ENCODE measurements at places on chromosomes 7 and 10.

GRCh38 chr7:150403376-150404171 lies 24.4 kb downstream of the ZNF775 start:
- DNase-seq: no peak

DNA sequence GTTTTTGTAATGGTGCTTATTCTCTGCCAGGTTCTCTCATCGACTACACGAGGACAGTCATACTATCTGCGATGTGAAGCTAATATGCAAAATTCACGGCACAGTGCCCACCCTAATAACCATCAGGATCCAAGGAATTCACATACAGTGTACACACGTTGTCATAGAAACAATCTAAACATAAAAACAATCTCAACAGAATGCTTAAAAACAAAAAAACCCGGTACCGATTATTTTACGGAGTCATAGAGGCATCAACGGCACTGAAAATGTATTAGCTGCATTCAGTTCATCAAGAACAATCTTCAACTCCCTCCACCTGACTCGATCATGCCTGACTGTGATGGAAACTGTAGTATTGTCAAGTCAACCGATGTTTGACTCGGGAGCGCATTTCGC lies 628 bp downstream of the MRPS33 start:
- peak; percentile 9 for DNase-seq

DNA sequence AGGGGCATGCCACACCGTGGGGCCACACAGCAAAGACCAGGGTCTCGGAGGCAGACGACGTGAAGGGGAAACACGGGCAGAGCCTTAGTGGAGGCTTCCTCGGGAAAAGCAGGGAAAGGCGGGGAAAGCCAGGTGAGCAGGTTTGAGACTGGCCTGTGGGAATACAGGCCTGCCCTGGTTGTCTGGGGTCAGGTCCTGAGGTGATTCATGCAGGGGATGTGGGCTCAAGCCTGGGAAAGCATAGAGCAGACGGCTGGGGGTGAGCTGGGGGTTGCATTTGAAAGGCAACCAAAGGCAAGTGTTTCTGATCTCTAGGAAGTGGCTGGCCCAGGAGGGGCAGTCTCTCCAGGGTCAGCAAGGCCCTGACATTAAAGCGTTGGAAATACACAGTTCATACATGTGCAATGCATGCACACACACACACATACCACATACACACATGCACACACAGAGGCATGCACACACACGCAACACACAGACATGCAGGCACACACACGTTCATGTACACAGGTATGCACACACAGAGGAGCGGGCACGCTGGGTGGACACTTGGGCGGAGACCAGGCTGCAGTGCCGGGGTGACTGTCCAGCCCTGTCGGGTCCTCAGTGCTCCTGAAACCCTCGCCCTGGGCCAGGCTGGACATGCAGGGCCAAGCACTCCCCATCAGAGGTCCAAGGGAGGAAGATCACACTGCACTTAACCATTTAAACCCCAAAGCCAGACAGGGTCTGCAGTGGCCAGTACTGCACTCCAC lies 51.8 kb downstream of the DPYSL4 start:
- no peak for DNase-seq

DNA sequence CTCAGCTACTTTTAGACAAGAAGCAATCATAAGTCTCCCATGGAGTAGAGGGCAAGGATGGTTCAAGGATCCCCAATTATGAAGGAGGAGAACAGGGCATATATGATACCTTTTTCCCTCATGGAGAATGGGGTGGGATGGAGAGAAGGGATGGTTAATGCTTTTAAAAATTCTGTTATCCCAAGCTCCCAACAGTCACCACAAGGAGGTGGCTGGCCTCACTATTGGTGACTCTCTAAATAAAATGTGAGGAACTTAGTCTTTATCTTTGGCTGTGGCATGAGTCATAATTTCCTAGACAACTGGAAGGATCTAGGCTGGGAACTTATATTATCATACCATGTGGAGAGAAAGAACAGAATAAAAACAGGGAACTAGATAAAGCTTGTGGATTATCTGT lies 297.0 kb downstream of the PHTF2 start:
- no peak for DNase-seq

GRCh38 chr7:113790025-113790424 lies 128.8 kb downstream of the PPP1R3A start:
- DNase-seq: no peak

DNA sequence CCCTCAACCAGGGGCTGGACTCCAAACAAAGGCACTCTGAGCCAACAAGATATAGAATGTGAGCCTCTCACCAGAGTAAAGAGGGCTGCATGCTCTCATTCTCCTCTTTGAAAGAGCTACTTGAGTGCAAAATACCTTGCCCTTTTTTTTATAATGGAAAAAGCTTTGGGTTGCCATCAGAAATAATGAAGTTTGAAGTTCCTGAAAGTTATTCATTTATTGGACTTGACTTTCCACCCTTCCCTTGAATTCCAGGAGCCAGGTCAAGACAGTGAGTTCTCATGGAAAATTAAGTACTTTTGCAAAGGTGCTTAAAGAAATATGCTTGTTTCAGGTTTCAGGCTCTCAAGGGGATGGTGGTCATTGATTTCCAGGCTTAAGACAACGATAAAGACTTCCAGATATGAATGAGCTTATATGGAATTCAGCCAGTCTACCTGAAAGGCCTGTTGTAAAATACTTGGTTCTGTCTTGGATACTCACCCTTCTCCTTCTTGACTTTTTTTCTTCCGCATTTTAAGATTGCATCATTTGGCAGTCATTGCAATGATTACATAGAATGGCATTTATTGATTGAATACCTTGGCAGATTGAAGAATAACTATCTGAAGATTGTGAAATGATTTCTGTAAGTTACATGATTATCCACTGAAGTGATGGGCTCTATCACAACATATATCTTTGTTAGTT lies 696.4 kb downstream of the INHBA start:
- DNase-seq: no peak

DNA sequence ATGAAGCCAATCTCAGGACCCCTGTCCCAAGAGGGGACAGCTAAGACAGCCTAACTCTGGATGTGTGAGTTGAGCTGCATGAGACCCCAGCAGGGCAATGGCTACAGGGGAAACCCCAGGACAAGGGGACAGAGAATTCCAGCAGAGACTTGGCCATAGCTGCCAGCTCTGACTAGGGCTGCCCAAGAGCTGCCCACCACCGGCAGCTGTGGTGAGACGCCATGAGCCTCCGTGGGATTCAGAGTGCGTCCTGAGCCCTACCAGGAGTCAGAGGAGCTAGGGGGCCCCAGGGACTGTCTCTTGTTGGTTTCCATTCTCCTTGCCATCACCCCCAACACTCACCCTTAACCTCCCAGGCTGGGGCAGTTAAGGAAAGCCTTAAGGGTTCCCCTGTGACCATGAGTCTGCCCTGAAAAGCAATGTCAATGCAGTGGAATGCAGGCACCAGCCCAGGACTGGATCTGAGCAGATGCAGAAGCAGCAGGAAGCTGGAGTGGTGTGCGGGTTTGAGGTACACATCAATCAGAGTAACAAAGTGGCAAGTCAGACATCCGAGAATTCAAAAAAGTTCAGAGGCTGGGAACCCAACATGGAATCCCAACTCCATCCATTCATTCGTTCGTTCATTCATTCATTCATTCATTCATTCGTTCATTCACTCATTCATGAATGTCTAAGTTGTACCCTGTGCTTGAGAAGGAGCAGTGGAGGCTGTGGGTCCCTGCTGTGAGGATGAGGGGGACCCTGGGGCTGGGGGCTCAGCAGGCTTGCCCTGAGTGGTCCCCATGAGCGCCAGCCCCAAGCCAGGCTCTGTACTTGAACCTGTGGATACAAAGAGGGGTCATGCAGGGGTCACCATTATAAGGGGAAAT lies 52.9 kb downstream of the C10orf120 start:
- DNase-seq: no peak

GRCh38 chr7:25347360-25348066 lies 119.2 kb upstream of the NPVF start:
- DNase-seq: no peak
